ENCODE measurements at places on chromosomes 4 and X. TPM values are rescaled to one million over a fixed set of nuclear protein-coding genes. Genes with fewer than 3 reads are reported as not detected.

Gene BANK1
- 0.32 TPM for total RNA-seq

Gene HMGN5
- total RNA-seq = 0.16 TPM

Gene GJB1
- not detected for total RNA-seq

Gene SSX2B
- total RNA-seq = not detected

Gene PLP1
- total RNA-seq = 7.6 TPM

Gene NAP1L5
- 6.8 TPM for total RNA-seq

Gene AFM
- not detected for total RNA-seq

Gene PNMA6A
- 0.16 TPM for total RNA-seq

Gene GAGE12F
- not detected for total RNA-seq

Gene CD40LG
- total RNA-seq = not detected

Gene NWD2
- total RNA-seq = not detected

Gene CHRDL1
- 7.8 TPM for total RNA-seq

Gene RAB33A
- total RNA-seq = 0.65 TPM

Gene CCDC149
- 5.7 TPM for total RNA-seq

Gene CXXC4
- total RNA-seq = not detected

Gene PDE6B
- total RNA-seq = 0.81 TPM

Gene NFKB1
- 19.1 TPM for total RNA-seq
